ENCODE measurements at places on chromosomes 11 and 22. TPM values are rescaled to one million over a fixed set of nuclear protein-coding genes. Genes with fewer than 3 reads are reported as not detected.
A peak's percentile ranks its signal among the peaks of the same experiment; 100 is the strongest.

Gene OR5AL1
- not detected for total RNA-seq

Gene GGTLC3
- not detected for total RNA-seq

DNA sequence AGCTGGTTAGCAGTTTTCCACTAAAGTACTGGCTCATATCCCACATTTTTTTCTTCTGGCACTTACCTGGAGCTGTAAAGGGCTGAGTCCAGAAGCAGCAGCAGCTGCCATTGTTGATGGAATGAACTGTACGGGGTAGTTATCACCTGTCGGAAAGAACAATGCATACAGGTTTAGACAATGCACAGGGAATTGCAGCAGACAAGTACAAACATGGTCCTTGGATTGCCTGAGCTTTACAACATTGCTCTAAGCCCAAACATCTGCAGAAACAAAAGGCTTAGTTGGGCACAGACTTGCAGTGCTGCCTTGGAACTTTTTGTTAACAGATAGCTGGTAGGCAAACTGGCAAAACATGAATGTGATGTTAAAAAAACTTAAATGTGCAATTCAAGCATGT, 258.8 kb downstream of the SOX6 start:
- DNase-seq, result no peak
- H3K27me3 ChIP-seq, result no peaks in the 10 kb centered on the region
- no peak overlapping the region for H3K4me3 ChIP-seq
- no peaks in the 10 kb centered on the region for H3K36me3 ChIP-seq
- H3K4me1 ChIP-seq, result no peaks in the 10 kb centered on the region

DNA sequence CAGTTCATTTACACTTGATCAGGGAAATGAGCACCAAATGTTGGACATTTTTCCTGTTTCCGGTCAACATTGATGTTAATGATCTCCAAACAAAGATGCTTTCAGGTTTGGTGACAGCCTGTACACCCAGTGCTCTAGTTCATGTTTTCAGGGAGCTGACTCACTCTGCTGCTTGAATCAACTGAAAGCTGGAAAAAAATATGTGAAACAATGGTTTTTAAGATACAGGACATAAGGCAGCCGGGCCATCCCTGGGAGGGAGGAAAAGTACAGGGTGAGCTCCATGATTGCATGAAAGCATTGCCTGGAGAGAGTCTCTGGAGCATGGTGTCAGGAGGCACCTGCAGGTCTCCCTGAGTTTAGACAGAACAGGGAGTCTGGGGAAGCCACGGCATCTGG, 259.6 kb downstream of the TBC1D22A start:
- no peak for DNase-seq
- H3K4me1 ChIP-seq, result no peaks in the 10 kb centered on the region
- peaks cover 62% of the 10 kb centered on the region for H3K36me3 ChIP-seq
- no peaks in the 10 kb centered on the region for H3K27me3 ChIP-seq
- H3K4me3 ChIP-seq, result no peak overlapping the region

Gene MMP27
- total RNA-seq, result not detected

GRCh38 chr11:75565221-75565814, 3.3 kb downstream of the SERPINH1 start:
- DNase-seq, result no peak
- peaks cover 12% of the 10 kb centered on the region for H3K36me3 ChIP-seq
- H3K4me3 ChIP-seq, result no peak overlapping the region

DNA sequence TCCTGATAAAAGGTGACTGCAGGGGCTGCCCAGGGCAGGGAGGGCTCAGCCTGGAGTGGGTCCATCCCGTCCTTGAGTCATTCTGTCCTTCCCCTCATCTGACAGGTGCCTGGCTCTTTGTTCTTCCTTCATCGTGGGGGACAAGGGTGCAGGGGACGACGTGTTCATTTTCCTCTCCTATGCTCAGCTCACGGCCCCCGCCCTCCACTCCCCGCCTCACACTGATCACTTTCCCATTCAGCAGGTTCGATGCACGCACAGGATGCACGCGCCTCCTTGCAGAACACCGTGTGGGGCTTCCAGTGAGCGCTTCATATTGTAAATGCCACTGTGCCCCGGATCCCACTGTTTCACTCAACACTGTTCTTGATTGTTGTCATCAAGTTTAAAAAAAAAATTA, 32.7 kb upstream of the SHANK2 start:
- no peaks in the 10 kb centered on the region for H3K4me1 ChIP-seq
- no peaks in the 10 kb centered on the region for H3K36me3 ChIP-seq
- no peak overlapping the region for H3K27ac ChIP-seq
- peaks cover under 1% of the 10 kb centered on the region for H3K27me3 ChIP-seq
- no peak for DNase-seq

DNA sequence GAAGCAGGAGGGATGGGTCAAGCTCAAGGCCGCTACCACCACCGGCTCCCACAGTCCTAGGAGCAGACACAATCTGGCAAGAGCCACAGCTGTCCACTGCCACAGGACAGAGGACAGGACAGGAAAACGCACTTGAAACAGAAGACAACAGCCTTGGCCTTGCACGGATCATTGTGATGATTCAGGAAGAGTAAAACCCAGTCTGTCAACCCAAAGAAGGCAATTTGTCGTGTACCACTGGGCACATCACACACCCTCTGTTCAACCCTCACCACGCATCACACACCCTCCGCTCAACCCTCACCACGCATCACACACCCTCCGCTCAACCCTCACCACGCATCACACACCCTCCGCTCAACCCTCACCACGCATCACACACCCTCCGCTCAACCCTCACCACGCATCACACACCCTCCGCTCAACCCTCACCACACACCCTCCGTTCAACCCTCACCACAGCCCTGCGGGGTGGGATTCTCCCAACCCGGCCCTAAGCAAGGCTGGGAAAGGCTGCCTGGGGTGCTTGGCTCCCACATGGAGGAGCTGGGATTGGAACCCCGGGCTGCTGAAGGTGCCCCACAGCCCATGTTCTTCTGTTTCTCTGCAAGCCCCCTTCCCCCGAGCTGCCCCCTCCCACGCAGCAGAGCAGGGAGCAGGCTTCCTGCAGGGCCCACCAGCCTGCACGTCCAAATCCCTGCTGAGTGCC, 11.3 kb upstream of the CDC42BPG start:
- peaks cover 96% of the 10 kb centered on the region for H3K4me1 ChIP-seq
- peak overlapping the region; percentile 82 for H3K27ac ChIP-seq

DNA sequence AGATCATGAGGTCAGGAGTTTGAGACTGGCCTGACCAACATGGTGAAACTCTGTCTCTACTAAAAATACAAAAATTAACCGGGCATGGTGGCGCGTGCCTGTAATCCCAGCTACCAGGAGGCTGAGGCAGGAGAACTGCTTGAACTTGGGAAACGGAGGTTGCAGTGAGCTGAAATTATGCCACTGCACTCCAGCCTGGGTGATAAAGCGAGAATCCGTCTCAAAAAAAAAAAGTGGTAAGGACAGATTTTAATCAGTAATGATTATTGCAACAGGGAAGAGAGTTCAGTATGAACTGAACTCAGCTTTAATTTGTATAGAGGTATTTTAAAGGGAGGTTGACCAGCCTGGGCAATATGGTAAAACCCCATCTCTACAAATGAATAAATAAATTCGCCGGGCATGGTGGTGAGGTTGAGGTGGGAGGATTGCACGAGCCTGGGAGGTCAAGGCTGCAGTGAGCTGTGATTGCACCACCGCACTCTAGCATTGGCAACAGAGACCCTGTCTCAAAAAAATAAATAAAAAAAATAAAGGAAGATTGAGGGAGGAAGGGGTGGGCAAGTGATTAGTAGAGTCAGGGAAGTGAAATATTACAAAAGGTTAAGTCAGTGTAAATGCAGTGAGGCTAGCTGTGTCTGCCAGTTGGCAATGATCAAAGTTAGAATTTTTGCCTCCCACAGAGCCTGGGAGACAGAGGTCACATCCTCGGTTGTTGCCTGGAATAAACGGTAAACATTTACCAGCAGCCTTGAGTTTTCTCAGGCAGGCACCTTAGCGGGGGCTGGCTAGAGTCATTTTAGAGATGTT, 2.6 kb upstream of the MCM5 start:
- DNase-seq, result no peak
- no peaks in the 10 kb centered on the region for H3K27me3 ChIP-seq
- H3K27ac ChIP-seq, result peak overlapping the region; percentile 86
- peak overlapping the region; percentile 41 for H3K4me3 ChIP-seq

DNA sequence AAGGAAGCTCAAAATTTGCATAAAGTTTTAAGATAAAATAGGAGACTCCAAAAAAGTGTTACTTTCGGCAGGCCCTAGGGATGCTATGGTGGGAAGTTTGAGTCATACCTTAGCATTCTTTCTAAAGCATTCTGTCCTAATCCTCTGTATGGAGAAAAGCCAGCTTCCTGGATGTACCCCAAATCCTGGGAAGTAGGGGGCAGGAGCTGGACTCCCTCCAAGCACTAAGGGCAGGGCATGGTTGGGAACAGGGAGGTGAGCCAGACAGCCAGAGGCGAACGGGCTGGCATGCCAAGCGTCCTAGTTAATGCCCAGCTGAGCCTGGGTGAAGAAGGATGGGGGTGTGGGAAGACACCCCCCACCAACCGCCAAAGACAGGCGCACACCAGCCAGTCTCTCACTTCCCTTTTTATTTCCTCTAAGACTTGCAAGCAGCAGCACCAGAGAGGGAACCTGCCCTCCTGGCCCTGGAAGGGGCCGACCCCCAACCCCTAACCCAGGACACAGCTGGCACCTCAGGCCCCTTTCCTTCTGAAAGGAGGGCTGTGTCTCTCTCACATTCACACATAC, 23.9 kb downstream of the RTN4RL2 start:
- peak overlapping the region; percentile 50 for H3K4me3 ChIP-seq
- peaks cover 50% of the 10 kb centered on the region for H3K4me1 ChIP-seq
- H3K27ac ChIP-seq, result peak overlapping the region; percentile 30
- H3K27me3 ChIP-seq, result no peaks in the 10 kb centered on the region

DNA sequence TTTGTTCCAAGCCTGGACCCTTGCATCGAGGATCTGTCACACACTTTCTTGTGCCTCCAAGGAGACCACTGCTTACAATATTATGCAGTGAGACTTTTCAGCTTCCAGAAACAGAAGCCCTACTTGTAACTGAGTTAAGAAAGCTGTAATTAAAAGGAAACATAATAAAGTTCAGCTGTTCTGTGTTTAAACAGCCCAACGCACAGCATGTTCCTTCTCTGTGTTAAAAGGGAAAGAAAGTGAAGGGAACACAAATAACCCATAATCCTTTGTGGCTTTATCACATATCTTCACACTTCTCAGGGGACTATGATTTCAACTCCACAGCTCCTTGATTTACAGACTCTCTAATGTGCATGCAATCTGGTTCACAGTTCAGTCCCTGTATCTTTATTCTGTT, 200.3 kb upstream of the MTNR1B start:
- H3K4me1 ChIP-seq, result peaks cover 13% of the 10 kb centered on the region
- no peak overlapping the region for H3K4me3 ChIP-seq
- H3K27me3 ChIP-seq, result peaks cover 3% of the 10 kb centered on the region
- no peak for DNase-seq

Gene GGT5
- total RNA-seq, result not detected

- H3K4me3 ChIP-seq, result no peak overlapping the region
- no peak for DNase-seq
- H3K36me3 ChIP-seq, result no peaks in the 10 kb centered on the region
- H3K27me3 ChIP-seq, result no peaks in the 10 kb centered on the region
- no peak overlapping the region for H3K27ac ChIP-seq
Measured at GRCh38 chr11:15976433-15977045, 379.8 kb downstream of the SOX6 start.

Gene TMEM191C
- 1.5 TPM for total RNA-seq

Gene MFRP
- total RNA-seq, result not detected

Gene SNX32
- 0.37 TPM for total RNA-seq

DNA sequence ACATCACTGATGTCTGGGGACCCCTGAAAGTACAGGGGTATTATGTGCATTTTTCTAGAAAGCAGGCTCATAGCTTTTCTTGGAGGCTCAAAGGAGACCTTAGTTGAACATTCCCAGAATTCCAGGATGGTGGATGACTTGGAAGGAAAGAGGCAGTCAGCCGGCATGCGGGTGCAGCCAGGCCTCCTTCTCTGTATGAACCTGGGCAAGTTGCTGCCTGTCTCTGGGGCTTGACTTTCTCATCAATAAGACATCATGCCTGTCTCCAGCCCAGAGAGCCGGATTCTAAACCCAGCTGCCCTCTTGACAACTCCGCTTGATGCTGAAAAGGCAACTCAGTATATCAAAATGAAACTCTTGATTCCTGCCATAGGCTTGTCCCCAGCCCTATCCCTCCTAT, 12.6 kb downstream of the MS4A15 start:
- H3K27me3 ChIP-seq, result peaks cover 30% of the 10 kb centered on the region
- H3K4me3 ChIP-seq, result no peak overlapping the region
- H3K4me1 ChIP-seq, result peaks cover 10% of the 10 kb centered on the region
- no peak overlapping the region for H3K27ac ChIP-seq
- no peaks in the 10 kb centered on the region for H3K36me3 ChIP-seq
- no peak for DNase-seq

DNA sequence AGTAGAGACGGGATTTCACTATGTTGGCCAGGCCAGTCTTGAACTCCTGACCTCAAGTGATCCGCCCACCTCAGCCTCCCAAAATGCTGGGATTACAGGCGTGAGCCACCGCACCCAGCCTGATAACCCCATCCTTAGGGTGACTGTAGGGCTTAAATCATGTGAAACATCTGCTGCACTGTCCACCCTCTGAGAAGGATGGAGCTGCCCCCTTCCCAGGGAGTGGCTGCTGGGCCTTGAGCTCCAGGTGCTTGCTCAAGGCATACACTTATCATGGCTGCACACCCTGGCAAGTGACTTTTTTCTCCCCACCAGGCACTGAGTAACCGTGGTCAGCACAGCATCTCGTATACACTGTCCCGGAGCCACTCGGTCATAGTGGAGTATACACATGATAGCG, 5.3 kb downstream of the PELI3 start:
- H3K36me3 ChIP-seq, result peaks cover 12% of the 10 kb centered on the region
- no peak overlapping the region for H3K4me3 ChIP-seq
- H3K27ac ChIP-seq, result no peak overlapping the region
- peaks cover 11% of the 10 kb centered on the region for H3K4me1 ChIP-seq
- H3K27me3 ChIP-seq, result no peaks in the 10 kb centered on the region

Gene TECTA
- 0.24 TPM for total RNA-seq

Gene COA4
- total RNA-seq, result 75.9 TPM

DNA sequence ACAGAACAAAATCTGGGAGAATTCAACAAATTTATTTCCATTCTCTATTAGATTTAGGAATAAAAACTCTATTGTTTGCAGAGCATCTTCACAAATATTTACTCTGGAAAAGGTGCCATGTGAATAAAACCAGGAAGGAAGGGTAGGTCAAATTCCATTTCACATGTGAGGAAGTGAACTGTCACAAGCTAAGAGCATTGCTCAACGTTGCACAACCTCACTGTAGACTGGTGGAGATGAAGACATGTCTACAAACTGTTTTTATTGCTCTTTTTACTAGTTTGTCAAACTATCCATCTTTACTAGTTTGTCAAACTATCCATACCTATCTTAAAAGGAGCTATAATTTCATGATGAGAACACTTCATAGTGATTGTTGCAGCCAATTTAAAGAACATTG, 236.4 kb downstream of the CNTN5 start:
- no peaks in the 10 kb centered on the region for H3K27me3 ChIP-seq
- H3K27ac ChIP-seq, result no peak overlapping the region
- H3K36me3 ChIP-seq, result no peaks in the 10 kb centered on the region
- H3K4me3 ChIP-seq, result no peak overlapping the region
- no peaks in the 10 kb centered on the region for H3K4me1 ChIP-seq

DNA sequence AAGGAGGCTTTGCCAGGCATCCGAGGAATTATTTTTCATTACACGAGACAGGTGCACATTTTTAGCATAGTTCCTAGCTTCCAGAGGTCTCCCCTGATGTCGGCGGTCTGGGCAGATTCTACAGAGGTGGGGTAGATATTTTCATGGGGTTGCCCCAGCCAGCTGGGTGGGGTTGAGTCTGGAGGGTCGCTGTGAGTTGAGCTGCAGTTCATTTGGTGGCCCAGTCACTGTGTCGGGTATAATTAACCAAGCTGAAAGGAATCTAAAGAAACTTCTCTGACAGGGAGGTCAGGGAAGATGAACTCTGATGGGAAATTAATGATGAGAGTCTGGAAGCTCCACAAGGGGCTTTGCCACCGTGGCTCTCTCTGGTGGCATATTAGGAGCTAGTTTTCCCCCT, 233.7 kb upstream of the NAV2 start:
- H3K27ac ChIP-seq, result no peak overlapping the region
- H3K27me3 ChIP-seq, result peaks cover 10% of the 10 kb centered on the region
- H3K4me3 ChIP-seq, result no peak overlapping the region
- no peak for DNase-seq
